ENCODE measurements at places on chromosomes 4 and X.

DNA sequence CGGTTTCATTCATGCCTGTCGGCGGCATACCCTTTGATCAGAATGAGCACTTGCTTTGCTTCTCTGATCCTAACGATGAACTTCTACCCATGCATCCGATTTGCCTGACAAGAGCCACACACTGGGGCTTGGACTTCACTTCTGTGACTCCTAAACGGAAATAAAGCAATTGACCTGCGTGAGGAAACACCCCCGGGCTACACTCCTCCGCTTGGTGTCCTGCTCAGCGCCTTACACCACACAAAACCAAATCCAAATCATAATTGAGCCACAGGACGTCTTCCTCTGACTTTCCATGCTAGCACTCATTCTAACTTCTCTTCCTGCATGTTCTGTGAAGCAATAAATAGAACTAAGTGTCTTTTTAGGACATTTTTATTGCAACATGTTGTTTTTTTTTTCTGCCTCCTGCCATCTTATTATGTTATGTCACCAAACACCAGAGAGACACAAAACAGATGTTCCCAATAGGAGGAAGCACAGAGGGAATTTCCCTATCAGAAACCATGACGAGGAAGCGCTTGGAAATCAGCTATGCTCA, 110.8 kb upstream of the FAM9B start:
- DNase-seq, result no peak

DNA sequence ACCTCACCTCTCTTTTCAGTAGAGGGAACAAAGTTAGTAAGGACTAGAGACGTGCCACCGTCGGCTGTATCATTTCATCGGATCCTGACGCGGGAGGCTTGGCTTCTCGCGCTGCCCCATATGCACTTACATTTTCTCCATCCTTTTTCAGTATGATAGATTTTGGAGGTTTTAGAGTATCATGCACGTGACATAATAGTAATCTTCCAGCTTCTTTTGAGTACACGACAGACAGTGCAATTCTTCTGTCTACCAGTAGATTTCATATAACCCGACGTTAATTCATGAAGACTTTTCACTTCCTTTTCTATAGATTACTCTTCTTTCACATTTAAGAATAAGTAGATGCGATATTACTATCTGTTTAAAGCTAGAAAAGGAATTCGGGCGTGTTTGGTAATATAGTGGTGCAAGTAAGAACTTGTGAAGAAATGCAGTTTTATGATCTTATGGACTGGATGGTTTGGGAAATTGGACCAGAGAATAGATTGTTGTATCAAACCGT, 1.0 kb downstream of the CDS1 start:
- DNase-seq, result no peak

DNA sequence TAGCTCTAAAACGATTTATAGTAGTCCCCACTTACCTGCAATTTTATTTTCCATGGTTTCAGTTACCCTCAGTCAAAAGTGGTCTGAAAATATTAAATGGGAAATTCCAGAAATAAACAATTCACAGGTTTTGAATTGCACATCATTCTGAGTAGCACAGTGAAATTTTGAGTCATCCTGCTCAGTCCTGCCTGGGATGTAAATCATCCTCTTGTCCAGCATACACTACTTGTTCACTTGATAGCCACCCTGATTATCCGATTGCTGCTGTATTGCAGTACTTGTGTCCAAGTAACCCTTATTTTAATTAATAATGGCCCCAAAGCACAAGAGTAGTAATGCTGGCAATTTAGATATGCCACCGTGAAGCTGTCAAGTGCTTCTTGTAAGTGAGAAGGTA, 23.5 kb upstream of the BDH2 start:
- DNase-seq, result no peak

- no peak for DNase-seq
Measured at GRCh38 chrX:150118476-150118875, 180.2 kb upstream of the EOLA2 start.

DNA sequence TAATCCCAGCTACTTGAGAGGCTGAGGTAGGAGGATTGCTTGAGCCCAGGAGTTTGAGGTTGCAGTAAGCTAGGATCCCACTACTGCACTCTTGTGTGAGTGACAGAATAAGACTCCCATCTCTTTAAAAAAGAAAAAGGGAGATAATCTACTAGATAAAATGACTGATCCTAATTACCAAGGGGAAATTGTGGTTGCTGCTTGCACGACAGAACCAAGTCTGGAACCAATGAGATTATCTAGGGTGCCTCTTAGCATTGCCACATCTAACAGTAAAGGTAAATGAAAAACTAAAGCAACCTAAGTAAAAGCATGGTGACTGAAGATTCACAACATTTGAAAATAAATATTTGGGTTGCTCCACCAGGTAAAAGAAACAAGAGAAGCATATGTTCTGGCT, 185.1 kb downstream of the PDHA2 start:
- no peak for DNase-seq

DNA sequence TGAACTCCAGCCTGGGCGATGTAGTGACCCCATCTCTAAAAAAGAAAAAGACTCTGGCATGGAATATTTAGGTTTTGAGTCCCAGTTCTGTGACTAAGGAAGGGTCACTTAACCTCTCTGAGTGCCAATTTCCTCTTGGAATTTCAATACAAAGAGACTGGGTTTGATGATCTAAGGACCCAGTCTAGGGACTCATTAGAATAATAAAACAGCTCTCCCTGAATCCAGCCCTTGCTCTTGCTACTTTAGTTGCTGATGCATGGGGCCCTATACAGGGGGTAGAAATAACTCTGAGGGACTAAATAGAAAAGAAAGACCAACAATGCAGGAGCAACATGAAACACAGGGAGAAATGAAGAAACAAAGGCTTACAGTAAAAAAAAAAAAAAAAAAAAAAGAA, 12.6 kb downstream of the C4orf54 start:
- no peak for DNase-seq

GRCh38 chr4:122715221-122715620, 17.3 kb upstream of the BBS12 start:
- no peak for DNase-seq

GRCh38 chr4:29972121-29972520, 748.0 kb upstream of the PCDH7 start:
- DNase-seq, result no peak

- DNase-seq, result no peak
Measured at GRCh38 chr4:182250446-182250845, 7.2 kb downstream of the TENM3 start.
